Hippocampal formation (tissue), 2 donors: ENCODE measurements at places on chromosomes 4 and X.

DNA sequence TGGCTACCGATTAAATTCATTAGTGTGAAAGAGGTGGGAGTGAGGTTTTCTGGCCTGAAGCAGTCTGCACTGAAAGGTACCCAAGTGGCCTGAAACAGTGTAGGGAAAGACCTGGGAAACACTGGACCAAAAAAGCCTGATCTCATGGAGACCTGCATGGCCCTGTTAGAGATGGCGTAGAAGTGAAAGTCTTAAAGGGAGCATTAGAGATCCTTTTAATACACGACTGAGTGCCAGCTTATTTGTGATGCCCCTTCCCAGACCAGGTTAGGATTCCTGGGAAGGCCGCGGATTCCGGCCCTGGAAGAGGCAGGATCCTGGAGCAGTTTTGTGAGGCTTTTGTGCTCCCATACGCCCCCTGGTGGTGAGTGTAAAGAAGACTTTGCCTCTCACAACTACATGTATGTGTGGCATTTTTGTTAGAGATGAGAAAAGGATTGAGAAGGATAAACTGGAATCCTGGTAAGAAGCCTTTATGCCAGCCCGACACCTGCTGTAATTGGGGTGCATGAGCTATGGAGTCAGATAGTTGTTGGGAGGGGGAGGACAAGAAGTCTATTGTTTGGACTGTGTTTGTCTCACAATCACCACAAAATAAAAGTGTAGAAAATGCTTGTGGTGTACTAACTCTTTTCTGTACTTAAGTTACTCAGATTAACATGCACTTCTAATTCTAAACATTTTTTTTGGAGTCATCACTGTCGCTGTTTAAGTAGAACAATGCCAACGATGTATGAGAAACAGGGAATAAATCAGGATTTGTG is 54.0 kb downstream of the JADE1 start:
- DNase-seq: peak; percentile 59

DNA sequence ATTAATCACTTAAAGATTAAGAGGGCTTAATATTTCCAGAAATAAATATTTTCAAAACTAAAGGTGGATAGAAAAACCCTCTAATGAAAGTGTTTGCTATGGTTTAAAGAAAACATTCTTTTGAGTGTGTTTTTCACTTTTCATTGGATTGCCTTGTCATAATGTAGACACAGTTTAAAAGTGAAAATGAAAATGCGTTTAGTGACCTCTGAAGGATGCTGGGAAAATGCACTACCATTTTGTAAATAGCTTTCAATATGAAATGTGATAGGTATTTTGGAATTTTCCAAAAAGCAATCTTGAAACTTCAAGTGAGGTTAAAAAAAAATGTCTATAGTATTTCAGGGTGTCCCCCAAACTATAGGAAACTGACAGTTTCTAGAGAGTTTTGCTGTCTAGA is 642.2 kb downstream of the C4orf33 start:
- DNase-seq: no peak

- DNase-seq: no peak
Observed at GRCh38 chr4:7196288-7196651, 3.9 kb downstream of the SORCS2 start.

GRCh38 chr4:167854881-167855280 is 237.5 kb upstream of the ANXA10 start:
- no peak for DNase-seq

DNA sequence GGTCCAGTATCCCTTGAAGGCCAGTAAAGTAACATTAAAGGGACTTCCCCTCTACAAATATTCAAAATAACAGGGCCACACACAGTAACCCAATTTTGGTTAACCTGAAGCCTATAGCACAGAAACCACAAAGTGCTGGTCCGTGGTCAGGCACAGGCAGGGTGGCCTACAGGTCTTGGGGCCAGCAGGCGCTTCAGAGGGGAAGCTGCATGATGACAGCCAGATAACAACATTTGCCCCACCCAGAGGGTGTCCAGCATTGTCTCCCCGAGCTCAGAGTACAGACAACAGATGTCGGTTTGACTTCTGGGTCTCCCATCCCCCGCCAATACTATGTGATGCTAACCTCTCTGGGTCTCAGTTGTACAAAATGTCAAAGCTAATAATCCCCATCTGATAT is 51.1 kb downstream of the SH3KBP1 start:
- DNase-seq: no peak

DNA sequence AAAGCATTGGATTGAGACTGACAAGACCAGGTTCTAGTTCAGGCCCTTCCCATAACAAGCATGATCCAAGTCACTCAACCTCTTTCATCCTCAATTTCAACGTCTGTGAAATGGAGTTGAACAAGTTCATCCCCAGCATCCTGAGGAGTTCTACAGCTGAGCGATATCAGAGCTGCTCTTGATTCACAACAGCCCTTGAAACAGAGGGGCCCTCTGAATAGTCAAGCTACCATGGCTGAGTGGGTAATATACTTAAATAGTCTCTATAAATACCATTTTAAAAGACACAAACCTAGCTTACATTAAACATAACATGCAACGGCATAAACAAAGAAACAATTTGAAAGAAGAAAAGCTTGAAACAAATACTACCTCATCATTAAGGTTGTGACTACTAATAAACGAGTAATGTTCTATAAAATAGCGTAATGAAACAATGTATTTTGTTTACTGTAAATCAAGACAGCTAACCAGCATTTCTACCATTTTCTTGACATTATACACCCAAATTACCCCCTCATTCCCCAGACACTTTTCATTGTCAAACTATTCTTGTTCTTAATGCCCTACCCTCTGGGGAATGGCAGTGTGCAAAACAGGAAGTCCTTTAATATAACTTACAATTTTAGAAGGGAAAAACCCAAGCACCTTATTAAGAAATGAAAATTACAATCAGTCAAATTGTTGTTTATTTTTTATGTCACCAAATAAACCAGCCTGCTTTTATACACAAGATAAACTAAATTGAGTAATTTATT is 202.3 kb downstream of the PARM1 start:
- DNase-seq: no peak

DNA sequence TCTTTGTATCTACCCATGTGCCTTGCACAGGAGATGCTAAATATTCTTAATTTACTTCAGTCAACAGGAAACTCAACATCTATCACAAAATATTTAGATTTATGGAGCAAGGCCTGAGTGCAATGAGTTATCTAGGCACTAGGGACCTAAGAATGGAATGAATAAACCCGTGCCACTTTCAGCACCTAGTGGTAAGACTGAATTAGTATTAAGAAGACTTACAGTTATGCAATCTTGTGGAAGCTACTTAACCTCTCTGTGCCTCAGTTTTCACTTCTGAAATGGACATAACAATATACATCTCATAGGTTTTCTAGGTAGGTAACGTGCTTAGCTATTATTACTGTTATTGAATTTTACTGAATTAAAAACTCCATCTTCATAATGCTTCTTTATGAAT is 144.6 kb upstream of the MAP3K15 start:
- DNase-seq: no peak

GRCh38 chrX:114332766-114333165 is 251.1 kb upstream of the HTR2C start:
- no peak for DNase-seq

DNA sequence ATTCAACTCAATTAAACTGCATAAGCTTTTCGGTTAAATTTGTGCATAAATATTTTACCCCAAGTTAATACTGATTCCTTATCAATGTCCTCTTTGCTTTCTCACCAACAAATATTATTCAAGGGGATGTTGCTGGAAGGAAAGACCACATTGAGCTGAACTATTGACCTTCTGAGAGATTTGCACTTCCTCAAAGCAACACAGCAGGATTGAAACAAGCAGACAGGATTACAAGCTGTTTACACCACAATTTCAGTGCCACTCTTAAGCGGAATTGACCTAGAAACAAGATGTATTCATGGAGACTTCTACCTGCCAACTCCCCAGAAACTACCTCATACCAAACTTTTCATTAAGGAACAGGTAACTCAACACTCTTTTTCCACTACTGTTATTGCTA is 96.5 kb upstream of the DUSP21 start:
- no peak for DNase-seq

GRCh38 chr4:25941457-25942221 is 27.6 kb downstream of the SMIM20 start:
- no peak for DNase-seq

GRCh38 chrX:96685210-96686099 is 813 bp downstream of the DIAPH2 start:
- DNase-seq: peak; percentile 34

GRCh38 chr4:127782275-127783025 is at the start of gene HSPA4L:
Gene HSPA4L (plus strand): TSS chr4:127782322. CDS start chr4:127782551, 229 bp downstream.
- no peak for DNase-seq

DNA sequence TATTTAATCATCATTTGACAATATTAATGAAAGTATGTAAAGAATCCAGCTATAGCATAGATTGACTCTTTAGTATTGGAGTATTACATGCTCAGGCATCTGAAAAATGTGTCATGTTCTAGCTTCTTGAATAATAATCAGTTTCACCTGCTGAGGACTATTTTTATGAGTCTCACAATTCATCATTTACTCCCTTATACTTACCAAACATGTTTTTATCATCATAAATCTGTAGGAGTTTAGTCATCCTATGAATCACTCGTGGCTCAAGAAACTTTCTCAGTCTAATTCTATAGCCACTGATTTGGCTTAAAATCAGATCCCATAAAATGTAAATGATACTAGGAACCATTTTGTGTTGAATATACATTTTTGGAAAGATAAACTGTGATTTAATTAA is 1616.1 kb downstream of the C4orf33 start:
- no peak for DNase-seq

GRCh38 chr4:740656-741282 is 35.1 kb downstream of the PCGF3 start:
- DNase-seq: no peak

DNA sequence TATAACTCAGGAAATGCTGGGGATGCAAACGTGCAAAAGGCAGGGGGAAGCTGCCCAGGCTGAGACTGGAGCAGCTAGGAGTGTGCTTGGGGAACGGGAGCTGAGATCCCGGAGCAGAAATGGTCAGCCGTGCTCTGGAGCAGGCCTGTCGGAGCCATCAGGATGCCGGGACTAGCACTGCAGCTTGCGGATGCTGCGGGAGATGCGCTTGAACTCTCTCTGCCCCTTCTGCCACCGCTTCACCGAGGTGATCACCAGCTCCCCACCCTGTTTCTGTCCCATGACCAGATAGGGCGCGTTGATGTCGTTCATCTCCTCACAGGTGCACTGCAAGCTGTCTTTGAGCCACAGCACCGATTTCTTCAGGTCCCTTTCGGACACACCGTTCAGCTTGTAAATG is 7.6 kb downstream of the SFRP2 start:
- DNase-seq: no peak

DNA sequence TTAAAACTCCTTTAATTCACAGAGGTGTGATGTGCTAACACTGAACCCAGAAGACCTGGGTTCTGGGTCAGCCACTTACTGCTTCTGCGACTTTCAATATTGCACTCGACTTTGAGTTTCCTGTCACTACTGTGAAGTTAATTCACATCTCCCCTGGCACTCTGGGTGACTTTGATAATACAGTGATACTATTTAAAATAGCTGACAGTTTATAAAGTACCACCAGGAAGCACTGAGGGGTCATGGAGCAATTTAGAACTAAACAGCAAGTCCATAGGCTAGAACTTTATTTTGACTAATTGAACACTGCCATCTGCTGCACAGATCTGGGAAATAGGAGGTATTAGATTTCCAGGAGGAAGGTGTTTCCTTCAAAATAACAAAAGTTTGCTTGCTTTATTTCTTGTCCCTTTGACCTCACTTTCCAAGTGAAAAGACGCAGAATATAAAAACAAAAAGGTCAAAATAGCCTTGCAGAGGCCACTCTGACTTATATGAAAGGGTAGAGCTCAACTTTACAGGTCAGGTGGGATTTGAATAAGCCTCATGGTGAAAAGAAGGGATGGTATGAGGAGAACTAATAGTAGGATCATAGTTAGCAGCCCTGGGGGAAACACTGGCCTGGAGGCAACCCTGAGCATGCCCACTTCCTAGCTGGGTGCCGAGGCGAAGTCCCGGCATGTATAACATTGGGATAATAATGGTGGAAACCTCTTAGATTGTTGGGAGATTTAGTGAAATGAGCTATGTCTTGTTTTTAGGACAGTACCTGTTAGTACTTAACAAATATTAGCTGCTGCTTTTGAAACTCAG is 53.4 kb downstream of the ZNF518B start:
- DNase-seq: peak; percentile 13

GRCh38 chrX:26352891-26353430 is 137.0 kb downstream of the MAGEB5 start:
- no peak for DNase-seq

- DNase-seq: no peak
Observed at GRCh38 chr4:92183825-92184224, 119.9 kb upstream of the GRID2 start.

DNA sequence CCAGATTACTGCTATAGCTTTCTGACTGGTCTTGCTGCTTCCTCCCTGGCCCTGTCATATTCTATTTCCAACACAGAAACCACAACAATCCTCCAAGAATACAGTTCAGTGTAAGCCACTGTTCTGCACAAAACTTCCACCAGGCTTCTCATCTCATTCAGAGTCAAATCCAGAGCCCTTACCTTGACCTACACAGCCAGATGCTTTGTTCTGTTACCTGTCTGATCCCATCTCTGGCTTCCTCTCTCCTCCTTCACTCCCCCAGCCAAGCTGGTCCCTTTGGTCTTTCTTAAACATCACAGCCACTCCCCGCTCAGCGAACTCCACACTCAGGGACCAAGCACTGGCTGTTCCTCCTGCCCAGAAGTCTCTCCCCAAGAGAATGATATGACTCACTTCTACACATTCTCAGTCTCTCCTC is 84.8 kb upstream of the BMP2K start:
- no peak for DNase-seq
